AG04450 (cell line): ENCODE measurements at places on chromosomes 2 and 18.

- no peak for DNase-seq
These were observed 110.0 kb downstream of the COL4A4 start for GRCh38 chr2:227054006-227054405.

GRCh38 chr2:61670591-61671501 is 132.7 kb upstream of the XPO1 start:
- no peak for DNase-seq

DNA sequence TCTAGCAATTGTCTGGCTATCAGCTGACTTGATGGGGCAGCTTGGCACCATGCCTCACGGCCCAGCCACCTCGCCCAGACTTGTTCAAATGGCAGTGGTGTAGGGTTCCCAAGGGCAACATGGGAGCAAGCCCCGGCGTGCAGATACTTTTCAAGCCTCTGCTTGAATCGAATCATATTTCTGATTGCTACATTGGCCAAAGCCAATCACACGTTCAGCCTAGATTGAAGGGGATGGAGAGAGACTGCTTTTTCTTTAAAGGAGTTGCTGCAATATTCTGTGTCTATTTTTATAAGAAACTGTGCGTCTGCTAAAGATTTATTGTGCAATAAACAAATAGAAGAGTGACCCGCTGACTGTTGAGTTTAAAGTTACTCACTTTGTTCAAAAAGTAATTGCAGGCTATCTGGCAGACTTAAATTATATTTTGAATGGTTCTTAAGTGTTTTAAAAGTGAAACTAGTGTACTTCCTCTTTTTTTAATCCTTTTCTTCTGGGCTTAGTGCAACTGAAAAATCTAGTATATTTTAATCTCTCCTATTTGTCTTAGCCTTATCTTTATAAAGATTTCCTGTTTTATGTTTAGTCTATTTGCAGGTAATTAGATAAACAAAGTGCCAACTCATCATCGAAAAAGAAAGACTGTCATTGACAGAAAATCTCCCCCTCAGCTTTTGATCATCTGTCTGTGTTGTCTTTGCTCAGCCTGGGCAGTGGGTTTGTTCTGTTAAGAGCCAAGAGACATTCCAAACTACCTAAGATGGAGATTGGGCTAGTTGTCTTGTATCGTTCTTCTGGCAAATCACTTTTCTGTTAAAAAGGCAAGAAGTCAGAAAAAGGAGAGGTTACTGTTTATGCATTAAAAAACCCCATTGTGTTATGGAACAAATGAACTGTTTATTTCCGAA is 156.1 kb downstream of the TPGS2 start:
- no peak for DNase-seq

DNA sequence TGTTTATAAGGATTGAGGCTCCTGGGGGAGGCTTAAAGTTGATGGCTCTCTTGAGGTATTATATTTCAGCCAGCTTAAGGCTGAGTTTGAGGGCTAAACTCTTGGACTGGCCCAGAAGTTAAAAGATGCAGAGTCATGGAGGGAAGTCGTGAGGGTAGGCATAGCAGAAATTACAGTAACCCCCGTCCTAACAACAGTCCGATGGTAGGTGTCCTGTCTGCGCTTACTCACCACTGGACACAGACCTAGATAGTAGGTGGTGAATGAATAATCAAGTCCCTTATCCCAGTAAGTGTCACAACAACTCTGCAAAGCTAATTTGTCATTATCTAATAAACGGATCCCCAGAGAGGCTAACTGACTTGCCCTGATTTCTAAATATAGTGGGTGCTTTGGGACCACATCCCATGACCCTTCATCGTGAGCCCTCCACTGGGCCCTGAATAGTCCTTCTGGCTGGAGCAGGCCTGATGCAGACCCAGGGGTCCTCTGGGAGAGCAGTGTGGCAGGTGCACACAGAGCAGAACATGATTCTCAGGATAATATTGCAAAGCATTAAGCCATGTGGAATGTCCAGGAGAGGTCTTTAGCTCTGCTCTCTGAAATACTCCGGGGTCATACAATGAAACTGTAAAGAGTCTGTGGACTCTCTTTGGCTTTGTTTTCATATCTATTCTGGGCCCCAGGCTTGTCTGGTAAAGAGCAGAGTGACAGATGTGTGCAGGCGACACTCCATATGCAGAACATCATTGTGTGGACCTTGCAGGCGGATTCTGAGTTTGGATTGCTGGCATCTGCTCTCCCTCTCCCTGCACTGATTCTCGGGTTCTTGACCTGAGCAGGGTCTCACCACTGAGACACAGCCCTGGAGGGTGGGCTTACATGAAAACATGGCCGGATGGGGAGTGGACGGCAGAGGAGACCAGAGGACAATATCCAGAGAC is 98.1 kb downstream of the RNF144A start:
- DNase-seq = no peak

- no peak for DNase-seq
These were observed 4.0 kb downstream of the KLHL29 start for GRCh38 chr2:23388756-23389514.

DNA sequence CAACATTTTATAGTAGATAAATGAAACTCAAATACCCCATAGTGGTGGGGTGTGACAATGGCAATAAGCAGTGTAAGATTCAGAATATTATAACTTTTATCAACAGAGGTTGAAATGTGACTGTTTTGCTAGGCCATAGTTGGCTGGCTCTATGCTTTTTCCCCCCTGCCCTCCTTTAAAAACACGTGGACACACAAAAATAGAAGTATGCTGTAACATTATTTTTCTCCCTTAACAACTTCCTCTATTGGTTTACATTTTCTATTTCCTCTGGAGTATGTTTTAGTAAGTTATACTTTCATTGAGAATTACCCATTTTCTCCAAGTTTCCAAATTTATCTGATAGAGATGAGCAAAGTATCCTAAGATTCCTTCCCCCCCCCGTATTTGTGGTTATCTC is 31.1 kb downstream of the NDUFAF7 start:
- DNase-seq = no peak

DNA sequence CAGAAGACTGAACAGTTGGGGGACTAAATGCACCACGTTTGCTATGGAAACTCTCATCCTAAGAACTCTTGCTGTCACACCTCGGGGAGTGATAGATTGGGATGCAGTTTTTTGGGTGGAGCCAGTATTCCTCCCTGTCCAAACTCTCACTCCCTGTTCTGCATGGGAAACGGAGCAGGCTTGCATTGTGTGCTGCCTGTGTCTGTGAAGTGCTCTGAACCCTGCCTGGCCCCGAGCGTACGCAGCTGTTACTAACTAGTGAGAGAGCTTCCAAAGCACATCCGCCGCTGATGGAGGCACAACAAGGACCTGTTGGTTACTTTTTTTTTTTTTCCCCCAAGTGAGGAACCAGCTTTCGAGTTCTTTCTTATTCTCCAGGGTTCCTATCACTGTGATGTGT is 195.5 kb downstream of the ANAPC1 start:
- no peak for DNase-seq

- DNase-seq = no peak
These were observed 10.1 kb downstream of the GPR39 start for GRCh38 chr2:132426656-132427055.

DNA sequence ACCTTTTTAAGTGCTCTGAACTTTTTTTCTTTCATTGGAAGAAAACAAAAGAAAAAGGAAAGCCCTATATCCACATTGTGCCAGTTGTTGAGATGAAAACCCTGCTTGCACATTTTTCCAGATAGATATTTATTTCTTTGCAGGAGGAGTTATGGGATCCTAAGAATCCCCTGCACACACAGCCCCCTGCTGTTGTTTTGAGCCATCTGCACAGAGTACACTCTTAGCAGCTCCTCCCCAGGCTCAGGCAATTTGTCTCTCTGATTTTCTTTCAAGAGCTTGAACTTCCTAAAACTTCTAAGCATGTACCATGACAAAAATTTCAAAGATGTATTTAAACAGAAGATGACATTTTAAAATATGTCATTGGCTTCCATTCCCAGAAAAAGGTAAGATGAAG is 436.9 kb downstream of the METTL4 start:
- DNase-seq = no peak

- DNase-seq = no peak
These were observed 205.1 kb downstream of the NDUFA10 start for GRCh38 chr2:239819974-239820555.

DNA sequence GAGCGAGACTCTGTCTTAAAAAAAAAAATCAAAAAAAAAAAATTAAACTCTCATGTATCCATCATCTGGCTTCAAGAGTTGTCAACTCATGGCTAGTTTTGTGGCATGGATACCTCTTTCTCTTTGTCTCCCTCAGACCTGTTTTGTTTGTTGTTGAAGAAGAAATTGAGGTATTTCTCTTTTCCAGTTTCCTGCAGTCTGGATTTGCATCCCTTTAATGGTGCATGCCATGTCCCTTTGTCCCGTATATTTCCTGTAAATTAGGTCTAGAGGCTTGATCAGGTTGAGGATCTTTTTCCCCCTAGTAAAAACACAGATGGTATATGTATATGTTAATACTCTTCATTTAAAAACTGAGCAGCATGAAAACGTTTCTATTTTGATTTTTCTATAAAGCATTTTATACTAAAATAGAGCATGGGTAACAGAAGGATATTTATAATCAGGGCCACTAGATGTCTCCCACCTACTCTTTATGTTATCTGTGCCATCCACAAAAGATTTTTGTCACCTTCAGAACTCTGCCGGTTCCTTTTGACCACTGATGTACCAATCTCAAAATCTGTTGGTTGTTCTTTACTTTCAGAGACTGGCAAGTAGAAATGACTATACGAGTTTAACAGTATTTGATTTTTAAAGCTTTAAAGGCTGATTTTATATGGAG is 80.1 kb downstream of the GALNT1 start:
- no peak for DNase-seq

- no peak for DNase-seq
These were observed 32.5 kb downstream of the HDAC4 start for GRCh38 chr2:239368321-239368720.

DNA sequence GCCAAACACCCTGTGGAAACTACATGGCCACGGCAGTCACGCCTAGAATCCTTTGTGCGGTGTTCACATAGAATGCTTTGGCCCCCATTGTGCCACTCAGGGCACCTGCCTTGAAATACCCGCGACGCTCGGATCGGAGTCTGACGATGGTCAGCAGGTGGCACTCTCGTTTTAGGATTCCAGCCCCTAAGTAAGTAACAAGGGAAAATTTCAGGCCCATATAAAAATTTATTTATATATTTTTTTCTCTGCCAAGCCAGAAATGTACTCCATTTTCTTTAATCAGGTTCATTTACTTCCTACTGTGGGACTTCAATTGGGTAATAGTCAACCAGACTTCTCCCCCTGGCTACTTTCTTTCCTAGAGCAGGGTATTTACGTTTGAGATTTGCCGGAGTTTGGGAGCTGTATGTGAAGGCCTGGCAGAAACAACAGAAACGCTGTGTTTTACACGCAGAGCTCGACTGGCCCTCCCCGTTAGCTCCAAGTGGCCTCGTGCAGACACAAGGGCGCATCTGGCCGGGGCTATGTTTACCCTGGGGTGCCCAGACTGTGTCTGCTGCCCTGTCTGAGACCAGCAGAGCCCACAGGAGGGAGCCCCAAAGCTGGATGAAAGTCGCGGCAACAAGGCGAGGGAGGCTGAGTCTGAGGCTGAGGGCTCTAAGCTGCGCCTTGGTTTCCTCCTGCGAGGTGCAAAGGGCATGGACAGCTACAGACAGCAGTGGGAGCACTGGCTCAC is 41.6 kb downstream of the LRRC30 start:
- peak; percentile 20 for DNase-seq

- no peak for DNase-seq
These were observed 39.6 kb downstream of the DCDC2C start for GRCh38 chr2:3742743-3743508.
